ENCODE measurements at places on chromosomes 16 and 17. TPM values are rescaled to one million over a fixed set of nuclear protein-coding genes. Genes with fewer than 3 reads are reported as not detected.

- DNase-seq = no peak
Measured at GRCh38 chr17:32279891-32280716, 14.5 kb downstream of the RHBDL3 start.

DNA sequence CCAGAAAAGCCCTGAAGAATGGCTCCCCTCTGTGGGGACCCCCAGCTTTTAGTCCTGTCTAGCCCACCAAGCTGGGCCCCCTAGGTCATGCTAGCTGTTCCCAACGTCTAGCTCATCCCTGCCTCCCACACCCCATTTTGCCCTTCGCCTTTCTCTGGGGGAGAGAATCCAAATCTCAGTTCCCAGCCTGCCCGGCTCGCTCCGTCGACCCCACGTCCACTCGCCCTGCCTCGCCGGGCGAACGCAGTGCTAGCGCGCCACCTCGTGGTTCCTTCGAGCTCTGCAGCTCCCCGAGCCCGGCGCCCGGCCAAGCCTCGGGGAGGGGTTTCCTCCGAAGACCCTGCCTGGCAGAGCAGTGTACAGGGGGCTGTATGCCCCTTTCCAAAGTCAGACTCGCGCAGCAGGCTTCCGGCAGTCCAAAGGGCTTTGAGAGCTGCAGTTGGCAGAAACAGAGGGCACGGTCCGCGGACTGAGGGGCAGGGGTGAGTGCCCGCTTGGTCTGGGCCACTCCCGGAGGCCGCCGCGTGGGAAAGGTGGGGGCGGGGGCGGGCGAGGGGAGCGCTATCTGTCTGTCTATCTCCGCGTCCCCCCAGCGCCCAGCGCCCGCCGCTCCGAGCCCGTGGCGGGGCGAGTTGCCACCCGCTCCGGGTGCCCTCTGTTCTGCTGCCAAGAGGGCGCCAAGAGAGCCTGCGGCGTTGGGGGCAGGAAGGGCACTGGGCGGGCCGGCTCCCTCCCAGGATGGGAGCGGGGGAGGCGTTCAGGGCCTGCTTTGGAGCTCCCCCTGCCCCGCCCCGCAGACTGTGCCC, 1.7 kb upstream of the DLX3 start:
- DNase-seq = peak; percentile 81

The ZSCAN10 gene
- total RNA-seq = not detected

- no peak for DNase-seq
Measured at GRCh38 chr16:79316004-79316458, 284.5 kb downstream of the MAF start.

The ASPA gene
- 0.94 TPM for total RNA-seq

DNA sequence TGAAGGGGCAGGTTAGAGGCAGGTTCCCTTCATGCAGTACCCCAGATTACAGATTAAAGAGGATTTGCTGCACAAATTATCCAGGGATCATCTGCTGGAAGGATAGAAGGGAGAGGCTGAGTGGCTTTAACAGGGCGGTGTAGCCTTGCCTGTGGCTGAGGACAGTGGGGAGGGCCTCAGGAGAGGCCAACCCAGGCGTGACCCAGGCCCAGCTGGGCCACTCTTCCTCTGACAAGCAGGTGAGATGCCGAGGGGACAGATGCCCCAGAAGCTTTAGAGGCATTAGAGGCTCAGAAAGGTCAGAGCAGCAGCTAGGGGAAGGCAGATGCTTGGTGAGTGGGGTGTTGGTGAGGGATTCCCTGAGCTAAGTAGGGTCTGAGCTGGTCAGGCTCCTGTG, 18.1 kb upstream of the MTMR4 start:
- DNase-seq = peak; percentile 38

The C1QTNF8 gene
- not detected for total RNA-seq

- DNase-seq = no peak
Measured at GRCh38 chr17:14752011-14752410, 451.1 kb downstream of the HS3ST3B1 start.

GRCh38 chr17:71486261-71486660, 634.6 kb upstream of the SOX9 start:
- DNase-seq = no peak

- no peak for DNase-seq
Measured at GRCh38 chr17:10683853-10684252, 13.5 kb downstream of the SCO1 start.

DNA sequence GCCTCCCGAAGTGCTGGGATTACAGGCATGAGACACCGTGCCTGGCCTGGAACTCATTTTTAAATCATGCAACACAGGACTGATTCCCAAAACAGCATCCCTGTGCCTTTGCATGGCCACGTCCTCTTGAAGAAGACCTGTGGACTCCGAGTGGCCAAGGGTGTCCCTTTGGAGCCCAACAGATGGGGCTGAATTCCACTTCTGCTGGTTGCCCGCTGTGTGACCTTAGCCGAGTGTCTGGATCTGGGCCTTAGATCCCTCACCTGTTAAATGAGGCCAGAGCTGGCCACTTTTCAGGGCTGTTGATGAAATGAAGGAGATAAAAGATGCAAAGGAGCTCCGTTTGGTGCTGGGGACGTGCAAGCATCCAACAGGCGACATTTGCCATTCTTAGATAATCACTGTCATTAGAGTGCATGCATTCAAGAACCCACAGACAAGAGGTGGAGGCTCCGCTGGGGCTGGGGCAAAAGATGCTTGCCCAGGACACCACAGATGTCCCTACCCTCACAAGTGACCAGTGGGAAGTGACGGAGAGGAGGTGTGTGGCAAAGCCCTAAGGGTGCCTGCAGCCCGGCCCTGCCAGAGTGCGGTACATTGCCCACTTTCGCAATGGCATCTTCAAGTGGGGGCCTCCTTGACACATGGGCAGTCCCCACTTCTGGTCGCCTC, 354.1 kb upstream of the TNRC6C start:
- no peak for DNase-seq

GRCh38 chr16:761625-762513, 1.3 kb downstream of the MSLN start:
- DNase-seq = no peak

DNA sequence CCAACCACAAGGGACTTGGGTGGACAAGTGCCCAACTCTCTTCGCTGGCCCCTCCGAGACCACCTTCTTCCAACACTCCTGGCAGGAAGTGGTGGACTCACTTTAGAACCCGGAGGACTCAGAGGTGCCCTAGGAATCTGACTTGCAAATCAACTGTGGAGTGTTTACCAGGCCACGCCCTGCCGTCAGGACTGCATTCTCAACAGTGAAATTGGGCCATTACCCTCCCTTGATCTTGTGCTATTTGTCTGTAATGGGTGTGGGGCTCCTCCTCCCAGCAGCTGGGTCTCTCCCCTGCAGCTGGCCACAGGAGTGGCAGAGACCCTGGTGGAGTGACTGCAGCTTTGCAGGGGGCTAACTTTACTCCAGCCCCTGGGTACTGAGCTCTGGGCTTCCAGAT, 212.2 kb upstream of the RPL38 start:
- DNase-seq = no peak

- DNase-seq = no peak
Measured at GRCh38 chr17:45841883-45842525, 2.7 kb upstream of the SPPL2C start.

- DNase-seq = no peak
Measured at GRCh38 chr17:39666601-39667261, 1.5 kb upstream of the PNMT start.

DNA sequence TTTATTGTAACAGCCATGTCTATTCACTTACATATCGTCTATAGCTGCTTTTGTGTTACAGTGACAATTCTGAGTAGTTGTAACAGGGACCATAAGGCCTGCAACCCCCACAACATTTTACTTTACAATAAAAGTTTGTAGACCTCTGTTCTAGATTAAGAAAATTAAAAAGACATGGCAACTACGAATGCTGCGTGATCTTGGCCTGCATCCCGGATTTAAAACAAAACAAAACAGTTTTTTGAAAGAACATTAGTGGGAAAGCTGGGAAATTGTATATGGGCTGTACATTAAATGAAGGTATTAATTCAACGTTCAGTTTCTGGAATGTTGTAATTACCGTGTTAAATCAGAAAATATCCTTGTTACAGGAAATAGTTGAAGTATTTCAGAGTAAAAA, 64.1 kb downstream of the RMI2 start:
- DNase-seq = no peak

DNA sequence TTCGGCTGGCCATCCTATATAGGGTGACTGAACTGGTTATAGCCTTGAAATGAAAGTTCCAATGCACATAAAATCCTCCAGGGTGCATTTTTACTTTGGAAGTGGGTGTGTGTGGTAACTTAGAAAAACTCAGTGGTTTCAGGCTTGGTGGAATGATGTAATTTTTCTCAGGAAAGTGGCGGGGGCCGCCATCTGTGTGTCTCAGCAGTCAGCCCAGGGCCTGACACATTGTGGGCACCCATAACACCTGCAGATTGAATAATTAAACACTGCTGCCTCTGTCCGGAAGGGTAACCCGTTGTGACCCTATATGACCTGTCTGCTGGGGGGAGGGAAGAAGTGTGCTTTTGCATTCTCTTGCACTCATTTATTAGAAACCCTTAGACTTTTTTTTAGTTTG, 2.2 kb upstream of the PDP2 start:
- DNase-seq = no peak

DNA sequence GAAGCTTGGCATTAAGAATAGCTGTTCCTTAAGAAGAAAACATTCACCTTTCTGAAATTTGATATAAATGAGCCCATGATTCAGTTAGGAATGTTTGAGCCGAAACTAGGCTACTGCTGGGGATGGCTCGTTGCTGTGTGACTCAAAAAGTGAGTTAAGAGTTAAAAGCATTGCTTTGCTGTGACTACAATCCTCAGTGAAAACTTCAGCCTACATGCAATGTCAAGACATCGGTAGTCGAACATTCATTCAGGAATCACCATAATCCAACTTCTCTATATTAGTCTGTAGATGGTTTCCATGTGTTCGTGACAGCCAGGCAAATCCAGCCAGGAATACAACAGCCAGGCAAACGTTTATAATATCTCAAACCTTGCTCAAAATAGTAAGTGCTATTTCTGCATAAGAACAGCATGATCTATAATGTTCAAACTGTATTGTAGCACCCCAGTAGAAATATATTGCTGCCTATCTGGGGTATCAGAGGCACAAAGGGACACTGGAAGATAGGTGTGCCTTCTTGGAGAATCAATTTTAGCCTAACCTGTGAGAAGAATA, 1225.1 kb downstream of the CDH8 start:
- DNase-seq = no peak

The SRL gene
- 400 TPM for total RNA-seq

GRCh38 chr16:79847101-79847500, 246.6 kb upstream of the MAF start:
- DNase-seq = no peak

- no peak for DNase-seq
Measured at GRCh38 chr16:1330260-1330914, 3.1 kb upstream of the BAIAP3 start.

GRCh38 chr17:40452216-40452787, 9.1 kb downstream of the IGFBP4 start:
- DNase-seq = no peak

GRCh38 chr16:2946649-2947048, 17.4 kb upstream of the KREMEN2 start:
- DNase-seq = no peak

- no peak for DNase-seq
Measured at GRCh38 chr17:50087912-50088405, 7.2 kb upstream of the PDK2 start.

DNA sequence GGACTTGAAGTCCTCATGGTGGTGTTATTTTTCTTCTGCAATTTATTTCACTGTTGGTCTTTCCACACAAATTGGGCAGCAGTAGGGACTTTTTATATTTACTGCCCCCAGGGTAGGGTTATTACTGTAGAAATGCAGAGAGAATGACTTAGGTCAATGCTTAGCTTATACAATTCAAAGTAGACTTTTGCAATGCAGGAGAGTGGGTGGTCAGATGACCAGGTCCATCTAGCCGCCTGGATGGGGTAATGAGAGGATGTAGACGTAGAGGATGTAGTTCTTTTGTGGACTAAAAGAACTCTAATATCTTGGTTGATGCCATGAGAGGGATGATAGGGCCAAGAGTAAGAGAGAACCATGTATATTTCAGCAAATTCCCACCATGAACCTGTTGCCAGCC, 2.7 kb upstream of the KRTAP17-1 start:
- DNase-seq = no peak

- no peak for DNase-seq
Measured at GRCh38 chr17:35684055-35684802, 47.2 kb upstream of the RASL10B start.

- no peak for DNase-seq
Measured at GRCh38 chr17:37742116-37742761, 2.6 kb downstream of the HNF1B start.

- no peak for DNase-seq
Measured at GRCh38 chr17:74426551-74427047, 5.3 kb upstream of the GPRC5C start.

The SDR42E1 gene
- total RNA-seq = 0.22 TPM

- DNase-seq = no peak
Measured at GRCh38 chr17:15467592-15467991, at the start of gene CDRT4. Gene CDRT4 (minus strand): TSS chr17:15467621. CDS start chr17:15440238, 27,383 bp downstream.

The TNFSF12 gene
- total RNA-seq = 33.9 TPM

DNA sequence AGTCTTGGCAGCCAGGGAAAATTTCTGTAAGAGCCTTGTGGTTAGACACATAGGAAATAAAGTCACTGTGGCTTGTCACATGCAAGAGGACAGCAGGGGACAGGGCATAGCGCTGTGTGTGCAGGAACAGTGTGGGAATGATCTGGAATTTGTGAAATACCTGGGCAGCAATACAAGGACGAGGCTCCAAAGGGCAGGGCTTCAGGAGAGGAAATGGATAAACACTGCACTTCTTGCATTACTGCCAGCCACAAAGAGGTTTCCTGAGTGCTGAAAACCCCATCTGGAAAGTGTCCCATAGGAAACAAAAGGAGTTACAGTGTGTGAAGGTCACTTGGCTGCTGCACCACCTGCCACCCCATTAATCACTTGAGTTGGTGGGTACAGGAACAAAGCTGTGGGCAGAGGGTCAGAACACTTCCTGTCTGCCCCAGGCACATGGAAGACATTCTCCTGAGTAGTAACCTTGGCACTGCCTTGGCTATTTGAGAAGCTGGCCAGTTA, 12.1 kb upstream of the HP start:
- DNase-seq = no peak

DNA sequence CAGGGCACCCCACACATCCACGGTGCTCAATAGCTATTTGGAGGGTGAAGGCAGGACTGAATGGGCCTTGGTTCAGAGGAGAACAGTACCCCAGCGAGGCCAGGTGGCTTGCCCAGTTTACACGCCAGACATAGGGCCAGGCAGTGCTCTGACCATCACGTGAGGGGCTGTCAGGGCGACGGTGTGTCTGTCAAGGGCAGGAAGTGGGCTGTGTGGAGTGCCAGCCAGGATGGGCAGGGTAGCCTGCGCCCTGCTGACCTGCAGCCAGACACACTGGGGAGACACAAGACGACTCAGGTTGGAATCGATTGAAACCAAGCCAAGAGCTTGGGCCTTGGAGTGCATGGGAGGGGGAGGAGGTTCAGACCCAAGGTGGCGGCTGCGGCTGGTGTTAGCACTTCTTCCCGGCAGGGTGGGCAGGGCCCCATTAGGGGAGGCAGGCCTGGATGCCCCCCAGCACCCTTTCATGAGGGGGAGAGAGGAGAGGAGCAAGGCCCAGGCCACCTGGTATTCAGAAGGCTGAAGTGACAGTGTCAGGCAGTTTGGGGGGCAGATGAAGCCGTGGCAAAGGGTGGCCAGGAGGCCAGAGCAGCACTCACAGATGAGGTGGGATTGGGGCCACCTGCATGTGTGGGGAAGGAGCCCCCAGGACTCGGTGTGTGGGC, 68.2 kb downstream of the SREBF1 start:
- DNase-seq = no peak

GRCh38 chr17:50641357-50641756, 6.7 kb downstream of the ABCC3 start:
- DNase-seq = no peak

The NPIPA5 gene
- total RNA-seq = 6.7 TPM

The DYNLRB2 gene
- total RNA-seq = not detected
